Aorta (tissue), 5 donors: ENCODE measurements at places on chromosomes 1 and 21. TPM values are rescaled to one million over a fixed set of nuclear protein-coding genes. Genes with fewer than 3 reads are reported as not detected.

The PRMT6 gene
- 6.4 TPM for total RNA-seq

GRCh38 chr1:44270686-44271628, 57.7 kb downstream of the DMAP1 start:
- H3K27me3 ChIP-seq, result no peaks in the 10 kb centered on the region
- no peak for DNase-seq
- no peaks in the 10 kb centered on the region for H3K4me1 ChIP-seq
- H3K4me3 ChIP-seq, result no peak overlapping the region
- H3K27ac ChIP-seq, result no peak overlapping the region

DNA sequence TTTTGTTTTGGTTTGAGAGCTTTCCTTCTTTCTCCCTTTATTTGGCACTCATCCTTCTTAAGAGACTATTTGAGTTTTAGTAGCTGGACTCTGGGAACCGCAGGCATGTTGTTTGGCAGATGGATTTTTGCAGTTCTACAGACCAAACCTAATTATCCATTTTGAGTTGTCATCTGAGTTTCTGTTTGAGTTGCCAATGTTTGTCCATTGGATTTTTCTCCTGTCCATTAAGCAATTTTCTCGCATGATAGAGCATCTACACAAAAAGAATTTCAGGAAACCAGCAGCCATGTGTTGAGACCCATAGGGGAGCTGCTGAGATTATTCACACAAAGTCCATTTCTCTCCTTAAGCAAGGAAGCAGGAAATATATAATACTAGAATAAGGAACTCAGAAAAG, 17.2 kb upstream of the CXADR start:
- H3K36me3 ChIP-seq, result no peaks in the 10 kb centered on the region
- no peak overlapping the region for H3K27ac ChIP-seq
- no peaks in the 10 kb centered on the region for H3K27me3 ChIP-seq

DNA sequence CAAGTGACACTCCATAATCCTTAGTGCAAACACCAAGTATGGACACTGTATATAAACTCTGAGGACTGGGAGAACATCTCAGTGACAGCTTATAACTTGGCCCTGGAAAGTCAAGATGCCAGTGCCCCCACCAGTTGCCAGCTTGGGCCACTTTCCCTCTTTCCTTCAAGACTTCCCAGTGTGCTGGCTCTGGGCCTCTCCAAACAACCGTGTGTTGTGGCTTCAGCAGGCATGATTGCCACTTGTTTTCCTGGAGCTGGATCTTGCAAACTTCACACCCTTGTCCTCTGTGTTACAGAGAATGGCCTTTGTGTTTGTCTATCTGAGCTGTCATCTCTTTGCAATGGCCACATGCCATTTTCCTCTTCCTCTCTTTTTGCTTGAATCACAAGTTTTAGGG, 37.0 kb downstream of the CCDC185 start:
- DNase-seq, result peak; percentile 80
- H3K4me3 ChIP-seq, result no peak overlapping the region

DNA sequence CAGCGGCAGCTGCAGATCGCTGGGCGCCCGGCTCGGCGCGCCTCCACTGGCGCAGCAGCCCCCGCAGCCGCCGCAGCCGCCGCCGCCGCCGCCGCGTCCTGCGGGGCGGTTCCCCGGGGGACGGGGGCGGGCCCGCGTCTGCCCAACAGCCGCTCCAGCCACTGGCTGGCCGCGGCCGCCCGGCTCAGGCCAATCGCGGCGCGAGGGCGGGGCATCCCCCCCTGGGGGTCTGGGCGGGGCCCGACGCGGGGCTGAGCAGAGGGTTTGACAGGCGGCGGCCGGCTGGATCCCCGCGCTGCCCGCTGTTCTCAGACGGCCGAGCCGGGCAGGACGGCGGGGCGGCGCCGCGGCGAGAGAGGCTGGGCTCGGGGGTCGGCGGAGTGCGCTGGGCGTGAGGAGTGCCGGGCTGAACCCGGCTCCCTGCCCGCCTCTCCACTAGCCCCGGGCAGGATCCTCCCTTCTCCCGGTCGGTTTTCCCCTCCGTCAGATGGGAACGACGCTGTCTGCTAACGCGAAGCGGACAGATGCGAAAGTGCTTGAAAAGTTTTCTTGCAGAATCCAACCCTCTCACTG, at the start of gene GLIS1:
GLIS1 (minus strand) TSS at position 56 of the 573 bp plus-strand sequence. CDS start 1,100 bp downstream, outside the sequence.
- no peaks in the 10 kb centered on the region for H3K36me3 ChIP-seq
- peak within 1 kb of the TSS; percentile 54 for H3K4me3 ChIP-seq
- no peaks in the 10 kb centered on the region for H3K4me1 ChIP-seq
- no peak within 1 kb of the TSS for H3K27ac ChIP-seq

GRCh38 chr1:174075245-174075692, 53.1 kb upstream of the RC3H1 start:
- H3K4me1 ChIP-seq, result no peaks in the 10 kb centered on the region
- DNase-seq, result no peak
- no peak overlapping the region for H3K4me3 ChIP-seq
